Lung (tissue), 17 donors: ENCODE measurements at places on chromosomes 3 and 15.

- H3K27ac ChIP-seq: no peak overlapping the region
- no peak for DNase-seq
- no peaks in the 10 kb centered on the region for H3K4me1 ChIP-seq
- H3K27me3 ChIP-seq: no peaks in the 10 kb centered on the region
- no peaks in the 10 kb centered on the region for H3K36me3 ChIP-seq
- H3K4me3 ChIP-seq: no peak overlapping the region
Observed at GRCh38 chr15:47377465-47377864, 339.8 kb upstream of the SEMA6D start.

DNA sequence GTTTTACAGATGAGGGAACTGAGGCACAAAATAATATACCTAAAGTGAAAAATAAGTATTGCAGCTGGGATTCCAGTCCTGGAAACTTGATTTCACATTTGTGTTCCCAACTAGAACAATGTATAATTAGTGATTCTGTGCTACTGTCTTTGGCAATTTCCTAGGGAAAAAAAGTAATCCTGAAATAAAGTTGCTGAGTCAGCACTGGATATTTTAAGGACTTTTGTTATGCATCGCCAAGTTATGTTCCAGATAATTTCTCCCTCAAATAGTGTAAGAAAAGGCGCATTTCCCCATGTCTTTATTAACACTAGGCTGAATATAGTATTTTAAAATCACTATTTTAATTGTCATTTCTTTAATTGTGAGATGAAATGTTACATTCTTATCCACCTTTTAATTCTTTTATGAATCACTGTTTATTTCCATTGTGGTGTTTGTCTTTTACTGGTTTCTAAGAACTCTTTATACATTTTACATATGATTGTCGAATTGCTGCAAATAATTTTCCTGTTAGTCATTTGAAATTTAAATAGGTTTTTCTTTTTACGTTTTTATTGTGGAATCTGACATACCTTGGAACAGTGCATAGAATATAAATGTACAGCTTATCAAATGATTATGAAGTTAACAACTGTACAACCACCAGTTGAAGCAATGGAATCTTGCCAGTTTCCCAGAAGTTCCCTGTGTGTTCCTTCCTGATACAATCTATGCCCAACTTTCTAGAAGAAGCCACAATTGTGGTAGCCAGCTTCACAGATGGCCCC is 56.6 kb downstream of the SH3GL3 start:
- H3K36me3 ChIP-seq: no peaks in the 10 kb centered on the region
- no peaks in the 10 kb centered on the region for H3K27me3 ChIP-seq
- no peak for DNase-seq
- H3K27ac ChIP-seq: no peak overlapping the region
- no peaks in the 10 kb centered on the region for H3K4me1 ChIP-seq
- H3K4me3 ChIP-seq: no peak overlapping the region

DNA sequence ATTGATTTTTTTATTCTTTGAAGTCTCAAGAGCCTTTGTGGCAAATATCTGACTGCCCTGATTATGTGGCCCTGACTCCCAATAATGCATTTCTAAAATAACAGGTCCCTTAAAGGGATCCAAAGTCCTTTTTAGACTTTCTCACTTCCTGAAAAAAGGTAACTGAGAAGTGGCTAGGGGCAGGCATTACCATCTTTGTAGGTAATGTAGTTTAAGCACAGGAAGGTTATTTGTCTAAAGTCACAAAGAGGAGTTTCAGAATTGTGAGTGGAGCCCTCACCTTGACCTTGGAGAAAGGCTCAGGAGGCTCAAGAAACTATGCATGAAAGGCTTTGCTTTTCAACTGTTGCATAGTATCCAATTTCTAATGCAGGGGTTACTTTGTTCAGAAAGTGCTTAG is 142.9 kb upstream of the MRPL3 start:
- DNase-seq: no peak
- H3K27me3 ChIP-seq: no peaks in the 10 kb centered on the region
- no peaks in the 10 kb centered on the region for H3K4me1 ChIP-seq
- H3K36me3 ChIP-seq: no peaks in the 10 kb centered on the region
- no peak overlapping the region for H3K27ac ChIP-seq
- H3K4me3 ChIP-seq: no peak overlapping the region

GRCh38 chr15:61835496-61836106 is 224.6 kb downstream of the VPS13C start:
- peak; percentile 77 for DNase-seq
- H3K36me3 ChIP-seq: no peaks in the 10 kb centered on the region
- no peaks in the 10 kb centered on the region for H3K27me3 ChIP-seq
- H3K27ac ChIP-seq: no peak overlapping the region

- no peak overlapping the region for H3K27ac ChIP-seq
- H3K27me3 ChIP-seq: no peaks in the 10 kb centered on the region
- no peaks in the 10 kb centered on the region for H3K36me3 ChIP-seq
- no peaks in the 10 kb centered on the region for H3K4me1 ChIP-seq
Observed at GRCh38 chr3:57451150-57451846, 92.8 kb downstream of the DNAH12 start.

- H3K27me3 ChIP-seq: peaks cover 13% of the 10 kb centered on the region
- peaks cover 2% of the 10 kb centered on the region for H3K4me1 ChIP-seq
- no peak overlapping the region for H3K4me3 ChIP-seq
- DNase-seq: no peak
Observed at GRCh38 chr3:133899311-133899710, 3.6 kb upstream of the RAB6B start.

DNA sequence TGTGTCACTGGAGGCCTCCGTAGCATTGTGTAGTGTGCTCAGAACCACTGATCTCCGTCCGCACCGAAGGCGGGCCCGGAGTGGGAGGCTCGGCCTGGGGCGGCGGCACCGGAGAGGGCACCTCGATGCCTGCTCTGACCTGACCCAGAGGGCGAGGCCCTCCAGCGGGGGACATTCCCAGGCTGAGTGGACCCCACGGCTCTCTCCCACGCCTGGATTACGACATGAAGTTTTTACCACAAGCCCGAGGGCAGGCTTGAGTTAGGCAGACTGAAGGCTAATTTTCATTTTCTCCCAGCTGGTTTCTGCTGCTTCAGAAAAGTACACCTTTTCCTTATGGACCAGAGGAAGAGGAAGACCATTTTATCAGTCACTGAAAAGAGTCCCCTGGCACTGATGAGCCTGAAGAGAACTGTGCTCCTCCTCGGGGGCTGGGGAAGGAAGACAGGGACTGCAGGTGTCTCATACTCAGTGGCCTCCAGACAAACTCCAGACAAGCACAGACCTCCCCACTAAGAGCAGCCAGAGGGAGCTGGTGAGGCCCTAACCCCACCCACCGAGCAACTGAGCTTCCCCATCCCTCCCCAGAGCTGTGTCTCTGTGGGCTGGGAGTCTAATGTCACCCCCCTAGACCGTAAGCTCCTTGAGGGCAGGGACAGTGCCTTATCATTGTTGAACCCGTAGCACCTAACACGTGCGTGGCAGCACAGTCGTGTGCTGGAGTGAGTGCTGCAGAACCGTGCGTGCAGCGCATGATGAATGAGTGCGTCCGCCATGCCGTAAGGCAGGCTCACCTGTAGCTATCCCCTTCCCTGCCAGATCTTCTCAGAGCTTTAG is 74.5 kb upstream of the BLM start:
- DNase-seq: no peak
- peaks cover 37% of the 10 kb centered on the region for H3K36me3 ChIP-seq
- H3K27me3 ChIP-seq: no peaks in the 10 kb centered on the region
- H3K4me1 ChIP-seq: no peaks in the 10 kb centered on the region
- H3K4me3 ChIP-seq: no peak overlapping the region

- peaks cover 5% of the 10 kb centered on the region for H3K4me1 ChIP-seq
- H3K27ac ChIP-seq: no peak overlapping the region
- DNase-seq: peak; percentile 31
- H3K36me3 ChIP-seq: no peaks in the 10 kb centered on the region
- no peak overlapping the region for H3K4me3 ChIP-seq
- H3K27me3 ChIP-seq: no peaks in the 10 kb centered on the region
Observed at GRCh38 chr3:72279631-72280041, 494.7 kb upstream of the PROK2 start.

- H3K4me3 ChIP-seq: no peak overlapping the region
- no peak overlapping the region for H3K27ac ChIP-seq
- H3K36me3 ChIP-seq: no peaks in the 10 kb centered on the region
- no peaks in the 10 kb centered on the region for H3K4me1 ChIP-seq
Observed at GRCh38 chr3:63364495-63364894, 86.4 kb downstream of the SYNPR start.

GRCh38 chr15:73957785-73958184 is 31.5 kb downstream of the LOXL1 start:
- H3K36me3 ChIP-seq: no peaks in the 10 kb centered on the region
- H3K4me1 ChIP-seq: peaks cover 4% of the 10 kb centered on the region
- no peak for DNase-seq
- H3K4me3 ChIP-seq: no peak overlapping the region
- no peaks in the 10 kb centered on the region for H3K27me3 ChIP-seq

DNA sequence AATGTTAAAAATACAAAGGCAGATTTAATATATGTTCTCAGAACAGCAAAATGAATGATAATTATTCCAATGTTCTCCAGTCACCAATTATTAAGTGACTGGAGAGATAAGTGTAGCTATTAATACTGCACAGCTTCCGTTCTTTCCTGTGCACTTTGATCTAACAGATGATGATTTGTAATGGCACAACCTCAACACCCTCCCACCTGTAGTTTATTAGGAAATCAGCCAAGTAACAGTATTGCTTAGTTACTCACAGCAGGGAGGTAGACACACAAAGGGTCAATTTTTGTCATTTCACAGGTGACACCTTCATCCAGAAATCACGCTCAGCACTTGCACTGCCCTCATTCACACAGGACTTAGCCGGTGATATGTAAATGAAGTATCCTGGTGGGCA is 688.1 kb downstream of the EPHA3 start:
- no peak overlapping the region for H3K27ac ChIP-seq
- no peak for DNase-seq
- no peak overlapping the region for H3K4me3 ChIP-seq
- no peaks in the 10 kb centered on the region for H3K36me3 ChIP-seq
- no peaks in the 10 kb centered on the region for H3K4me1 ChIP-seq

DNA sequence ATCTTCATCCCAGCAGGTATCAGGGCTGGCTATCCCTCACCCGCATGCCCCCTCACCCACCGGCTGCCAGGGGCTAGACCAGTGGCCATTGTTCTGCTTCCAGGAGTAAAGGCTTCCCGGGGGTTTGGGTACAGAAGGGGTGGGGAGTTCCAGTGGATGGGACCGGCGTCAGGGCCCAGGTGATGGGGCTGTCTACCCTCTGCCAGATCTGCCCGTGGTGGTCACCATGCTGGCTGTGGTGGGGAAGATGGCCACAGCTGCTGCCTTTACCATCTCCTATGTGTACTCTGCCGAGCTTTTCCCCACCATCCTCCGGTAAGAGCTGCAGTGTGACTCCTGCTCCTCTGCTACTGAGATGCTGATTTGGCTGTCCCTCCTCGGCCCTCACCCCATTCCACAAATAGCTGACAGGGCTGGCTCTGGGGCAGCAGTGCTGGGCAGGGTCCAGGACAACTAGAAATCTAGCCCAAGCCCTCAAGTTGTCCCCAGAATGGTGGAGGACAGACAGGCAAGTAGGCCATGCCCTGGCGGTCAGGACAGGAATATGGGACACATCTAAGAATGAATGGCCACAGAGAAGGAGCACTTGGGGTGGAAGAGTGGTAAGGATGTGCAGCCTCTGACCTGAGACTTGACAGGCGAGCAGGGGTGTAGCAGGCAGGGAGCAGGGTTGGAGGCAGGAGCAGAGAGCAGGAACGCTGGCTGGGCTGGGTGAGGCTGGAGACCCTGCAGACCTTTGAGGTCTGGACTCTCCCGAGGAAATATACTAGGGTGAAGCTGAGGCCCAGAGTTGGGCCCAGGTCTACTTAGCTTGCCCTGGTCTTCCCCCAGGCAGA is 5.8 kb upstream of the SLC22A14 start:
- peaks cover 8% of the 10 kb centered on the region for H3K36me3 ChIP-seq
- H3K4me3 ChIP-seq: no peak overlapping the region

DNA sequence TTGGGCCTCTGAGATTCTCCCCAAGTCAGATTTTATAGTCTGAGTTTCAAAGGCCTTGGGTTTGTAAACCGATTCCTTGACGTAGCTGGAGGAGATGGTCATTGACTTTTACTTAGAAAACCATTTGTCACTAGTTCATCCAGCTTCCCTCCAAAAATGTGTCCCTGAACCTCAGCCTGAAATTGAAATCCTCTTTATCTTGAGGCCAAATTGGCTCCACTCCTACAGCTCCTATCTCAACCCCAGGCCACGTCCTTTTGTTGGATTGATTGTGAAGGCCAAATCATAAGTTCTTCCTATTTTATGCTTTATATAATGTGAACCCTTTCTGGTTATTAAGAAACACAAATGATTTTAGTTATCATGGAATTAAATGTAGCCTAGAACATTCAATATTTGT is 193.9 kb upstream of the SUCLG2 start:
- H3K4me1 ChIP-seq: no peaks in the 10 kb centered on the region
- DNase-seq: no peak
- no peaks in the 10 kb centered on the region for H3K36me3 ChIP-seq
- no peak overlapping the region for H3K4me3 ChIP-seq
- H3K27ac ChIP-seq: no peak overlapping the region
- H3K27me3 ChIP-seq: no peaks in the 10 kb centered on the region

DNA sequence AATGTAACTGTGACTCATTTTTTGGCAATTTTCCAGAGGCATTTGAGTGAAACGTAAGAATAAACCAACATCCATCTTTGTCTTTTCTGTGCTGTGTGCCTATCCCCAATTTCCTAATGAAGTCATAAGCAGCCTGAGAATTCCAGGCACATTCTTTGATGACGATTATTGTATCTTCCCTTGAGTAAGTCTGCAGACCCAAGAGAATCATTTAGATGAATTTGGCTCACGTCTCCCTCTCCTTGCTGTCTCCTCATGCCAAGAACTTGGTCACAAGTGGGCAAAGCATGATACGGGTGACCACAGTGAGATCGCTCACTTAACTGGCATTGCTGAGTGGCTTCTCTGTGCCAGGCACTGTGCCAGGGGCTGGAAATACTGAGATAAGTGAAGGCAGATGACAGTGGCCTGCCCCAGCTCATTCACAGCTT is 384.5 kb upstream of the IL12A start:
- no peaks in the 10 kb centered on the region for H3K36me3 ChIP-seq
- no peak for DNase-seq

- peaks cover 3% of the 10 kb centered on the region for H3K4me1 ChIP-seq
- no peak overlapping the region for H3K4me3 ChIP-seq
- DNase-seq: no peak
- no peaks in the 10 kb centered on the region for H3K36me3 ChIP-seq
Observed at GRCh38 chr15:65409036-65409631, 13.6 kb downstream of the IGDCC4 start.

- H3K4me1 ChIP-seq: no peaks in the 10 kb centered on the region
- H3K27ac ChIP-seq: no peak overlapping the region
- no peak overlapping the region for H3K4me3 ChIP-seq
- no peak for DNase-seq
- no peaks in the 10 kb centered on the region for H3K27me3 ChIP-seq
- H3K36me3 ChIP-seq: no peaks in the 10 kb centered on the region
Observed at GRCh38 chr3:194806991-194807630, 121.4 kb downstream of the FAM43A start.

DNA sequence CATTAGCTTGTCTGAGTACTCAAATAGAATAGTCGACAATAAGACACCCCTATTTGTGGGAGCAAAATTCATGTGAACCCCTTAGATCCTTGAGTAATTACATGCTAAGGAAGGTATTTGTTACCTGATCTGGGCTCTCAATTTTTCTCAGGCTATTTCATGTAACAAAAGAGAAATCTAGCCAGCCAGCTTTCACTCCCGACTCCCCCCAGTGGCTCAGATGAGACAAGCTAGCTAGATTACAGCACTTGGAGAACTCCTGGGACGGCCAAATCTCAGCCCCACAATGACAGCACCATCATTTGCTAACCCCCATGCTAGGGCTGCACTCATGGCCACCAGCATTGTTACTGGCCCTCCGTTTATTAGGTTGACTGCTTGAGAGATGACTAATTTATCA is 41.3 kb downstream of the GLDN start:
- H3K27ac ChIP-seq: no peak overlapping the region
- peak; percentile 57 for DNase-seq
- no peaks in the 10 kb centered on the region for H3K36me3 ChIP-seq
